Lung microvascular endothelial cell (primary cell): ENCODE measurements at places on chromosomes 12 and 14. TPM values are rescaled to one million over a fixed set of nuclear protein-coding genes. Genes with fewer than 3 reads are reported as not detected.

- DNase-seq = no peak
These were observed 35.8 kb upstream of the ZFP36L1 start for GRCh38 chr14:68828698-68829097.

- DNase-seq = no peak
These were observed 378.5 kb upstream of the MGAT4C start for GRCh38 chr12:86634456-86635410.

GRCh38 chr14:66425402-66425801 is 60.8 kb upstream of the CCDC196 start:
- no peak for DNase-seq

- DNase-seq = no peak
These were observed 6.5 kb downstream of the NOC4L start for GRCh38 chr12:132150780-132151144.

Gene CCDC175
- not detected in 2 replicates for total RNA-seq

DNA sequence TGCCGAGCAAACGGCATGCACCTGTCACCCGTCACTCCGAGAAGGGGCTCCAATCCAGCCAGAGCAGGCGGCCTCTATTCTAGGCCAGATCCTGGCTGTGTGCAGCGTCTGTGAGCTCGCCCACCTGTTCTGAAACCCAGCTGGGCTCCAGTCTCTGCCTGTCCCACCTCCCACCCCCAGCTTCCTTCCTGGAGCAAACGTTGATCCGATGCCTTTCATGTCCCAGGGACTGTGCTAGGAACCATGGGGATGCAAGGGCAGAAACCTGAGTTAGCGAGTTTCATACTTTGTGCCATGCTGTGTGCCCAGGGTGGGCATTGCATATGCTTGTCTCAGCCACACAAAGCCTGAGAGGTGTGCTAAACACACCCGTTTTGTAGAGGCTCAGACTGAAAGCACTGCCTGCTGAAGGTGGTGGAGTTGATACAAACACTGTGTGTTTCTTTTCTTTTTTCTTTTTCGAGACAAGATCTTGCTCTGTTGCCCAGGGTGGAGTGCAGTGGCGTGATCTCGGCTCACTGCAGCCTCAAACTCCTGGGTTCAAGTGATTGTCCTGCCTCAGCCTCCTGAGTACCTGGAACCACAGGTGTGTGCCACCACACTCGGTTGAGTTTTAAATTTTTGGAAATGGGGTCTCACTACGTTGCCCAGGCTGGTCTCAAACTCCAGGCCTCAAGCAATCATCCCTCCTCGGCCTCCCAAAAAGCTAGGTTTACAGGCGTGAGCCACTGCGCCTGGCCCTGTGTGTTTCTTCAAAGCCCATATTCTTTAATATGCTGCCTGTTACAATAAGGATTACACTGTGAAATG is 84.1 kb upstream of the MED13L start:
- peak; percentile 11 for DNase-seq

GRCh38 chr12:80157645-80158044 is 58.3 kb downstream of the OTOGL start:
- DNase-seq = no peak

DNA sequence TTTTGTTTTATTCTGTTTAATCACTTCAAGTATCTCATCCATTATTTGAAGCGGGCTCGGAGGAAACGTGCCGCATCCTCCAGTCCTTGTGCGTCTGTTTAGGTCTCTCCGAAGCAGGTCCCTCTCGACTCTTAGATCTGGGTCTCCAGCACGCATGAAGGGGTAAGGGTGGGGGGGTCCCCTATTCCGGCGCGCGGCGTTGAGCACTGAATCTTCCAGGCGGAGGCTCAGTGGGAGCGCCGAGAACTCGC is 311 bp upstream of the LGR5 start:
- DNase-seq = peak; percentile 2

- DNase-seq = peak; percentile 22
These were observed 286.4 kb upstream of the PRKD1 start for GRCh38 chr14:30214014-30214413.

DNA sequence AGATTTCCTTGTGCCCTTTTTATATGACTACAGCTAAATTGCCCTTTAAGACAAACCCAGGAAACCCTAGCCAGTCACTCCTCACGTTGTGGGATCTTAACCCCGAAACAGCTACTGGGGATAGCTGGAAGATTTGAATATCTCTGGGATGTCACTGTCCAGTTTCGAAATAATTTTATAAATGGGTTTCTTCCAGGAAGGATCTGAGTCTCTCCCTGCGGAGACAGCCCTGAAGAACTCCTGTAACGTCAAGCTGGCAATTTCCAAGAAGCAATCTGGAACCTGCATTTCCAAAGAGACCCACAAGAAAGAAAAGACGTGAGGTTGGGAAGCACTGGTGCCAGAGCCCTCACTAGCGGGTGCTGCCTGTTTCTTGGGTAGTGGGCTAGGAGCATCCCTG is 20.9 kb downstream of the PROX2 start:
- no peak for DNase-seq

- DNase-seq = no peak
These were observed 14.2 kb downstream of the FRS2 start for GRCh38 chr12:69484428-69484827.

Gene P2RX2
- total RNA-seq = not detected in 2 replicates

- DNase-seq = no peak
These were observed 450.6 kb downstream of the ZFP36L1 start for GRCh38 chr14:68342216-68342763.
